ENCODE measurements at places on chromosomes 11 and 22. TPM values are rescaled to one million over a fixed set of nuclear protein-coding genes. Genes with fewer than 3 reads are reported as not detected.

- peak; percentile 79 for DNase-seq
Measured at GRCh38 chr11:1573903-1574237, 1.8 kb upstream of the DUSP8 start.

- peak; percentile 55 for DNase-seq
Measured at GRCh38 chr22:45159652-45160462, 3.9 kb upstream of the NUP50 start.

DNA sequence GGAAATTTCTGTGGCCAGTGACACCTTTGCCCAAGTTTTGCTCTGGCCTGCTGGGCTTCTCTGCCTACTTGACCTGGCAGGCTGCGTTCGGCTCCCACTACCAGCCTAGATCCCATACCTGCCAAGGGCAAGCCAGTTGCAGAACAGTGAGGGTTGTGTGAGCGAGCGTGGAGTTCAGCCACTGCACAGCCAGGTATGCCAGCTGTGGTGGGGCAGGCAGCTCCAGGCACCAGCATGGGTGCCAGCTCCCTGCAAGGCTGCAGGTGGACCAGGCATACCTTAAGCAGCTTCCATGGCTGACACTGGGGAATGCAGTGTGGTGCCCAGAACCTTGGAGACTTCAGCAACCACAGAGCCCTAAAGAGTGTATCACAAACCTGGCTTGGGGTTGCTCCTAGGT lies 133.5 kb downstream of the LDLRAD3 start:
- no peak for DNase-seq

Gene RASGRP2
- total RNA-seq, result 0.46 TPM

Gene XKR3
- total RNA-seq, result not detected
